GM18507 (cell line): ENCODE measurements at places on chromosomes 3 and 15.
A peak's percentile ranks its signal among the peaks of the same experiment; 100 is the strongest.

DNA sequence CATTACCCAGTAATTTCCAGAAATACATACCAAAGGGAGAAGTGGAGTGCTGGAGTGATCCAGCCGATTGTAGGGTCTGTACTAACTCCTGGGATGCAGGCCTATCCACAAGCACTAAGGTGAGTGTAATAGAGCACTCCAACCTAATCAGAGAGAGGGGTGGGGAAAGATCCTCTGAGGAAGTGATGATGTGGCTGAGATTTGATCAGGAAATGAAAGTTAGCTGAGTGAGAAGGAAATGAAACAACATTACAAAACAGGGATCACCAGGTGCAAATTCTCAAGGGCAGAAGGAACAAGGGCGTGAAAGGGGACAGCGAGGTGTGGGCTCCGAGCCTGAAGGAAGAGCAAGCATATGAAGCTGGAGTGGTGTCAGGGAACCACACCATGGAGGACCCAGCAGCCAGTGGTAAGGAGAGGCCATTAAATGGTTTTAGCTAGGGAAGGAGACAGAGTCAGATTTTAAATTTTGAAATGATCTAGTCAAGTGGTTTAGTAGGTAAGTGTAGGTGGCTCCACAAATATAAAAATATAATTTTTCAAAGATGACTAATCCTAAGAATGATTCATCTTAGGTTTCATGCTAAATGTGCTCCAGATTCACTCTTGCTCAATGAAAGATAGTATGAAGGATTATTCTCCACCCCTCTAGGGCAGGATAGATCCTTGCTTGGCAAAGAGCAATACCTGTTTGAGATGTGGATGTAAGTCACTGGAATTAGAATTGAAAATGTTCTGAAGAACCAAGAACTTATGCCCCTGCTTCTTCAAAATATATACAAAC is 348.7 kb downstream of the TBL1XR1 start:
- DNase-seq = no peak

DNA sequence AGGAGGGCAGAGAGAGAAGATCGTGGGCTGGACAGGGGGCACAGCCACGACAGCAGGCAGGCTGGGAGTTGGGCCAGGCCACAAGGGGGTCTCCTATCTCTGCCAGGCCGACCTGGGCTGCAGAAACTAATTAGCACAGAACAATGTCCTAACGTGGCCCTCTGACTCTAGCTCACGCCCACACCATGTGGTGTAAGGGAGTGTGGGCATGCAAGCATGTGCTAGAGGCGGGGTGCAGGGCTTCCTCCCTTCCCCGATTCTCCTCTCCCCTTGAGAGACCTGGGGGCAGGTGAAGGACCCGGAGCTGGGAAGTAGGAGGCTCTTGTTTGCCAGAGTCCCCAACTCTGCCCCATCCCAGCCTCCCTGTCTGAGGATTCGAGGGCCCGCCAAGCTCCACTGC is 65.5 kb downstream of the LINGO1 start:
- DNase-seq = no peak

GRCh38 chr3:99602183-99602582 is 36.2 kb upstream of the COL8A1 start:
- DNase-seq = no peak

GRCh38 chr15:79172032-79172481 is 81.5 kb upstream of the RASGRF1 start:
- DNase-seq = no peak

DNA sequence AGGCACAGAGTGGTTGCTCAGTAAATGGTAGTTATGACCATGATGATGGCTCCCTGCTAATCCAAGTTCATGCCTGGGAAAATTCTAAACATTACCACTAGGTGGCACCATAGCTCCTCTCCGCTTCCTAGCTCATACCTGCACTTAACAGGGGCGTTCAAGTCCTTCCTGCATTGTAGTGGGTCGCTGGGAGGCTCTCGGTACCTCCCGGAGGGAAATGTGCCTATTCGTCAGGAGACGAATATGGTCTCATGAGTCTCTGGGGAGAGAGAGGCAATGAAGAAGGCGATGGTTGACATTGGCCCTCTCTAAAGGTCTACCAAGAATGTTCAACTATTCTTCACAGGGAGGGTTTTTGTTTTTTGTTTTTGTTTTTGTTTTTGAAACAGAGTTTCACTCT is 10.9 kb downstream of the MESP1 start:
- DNase-seq = peak; percentile 53

DNA sequence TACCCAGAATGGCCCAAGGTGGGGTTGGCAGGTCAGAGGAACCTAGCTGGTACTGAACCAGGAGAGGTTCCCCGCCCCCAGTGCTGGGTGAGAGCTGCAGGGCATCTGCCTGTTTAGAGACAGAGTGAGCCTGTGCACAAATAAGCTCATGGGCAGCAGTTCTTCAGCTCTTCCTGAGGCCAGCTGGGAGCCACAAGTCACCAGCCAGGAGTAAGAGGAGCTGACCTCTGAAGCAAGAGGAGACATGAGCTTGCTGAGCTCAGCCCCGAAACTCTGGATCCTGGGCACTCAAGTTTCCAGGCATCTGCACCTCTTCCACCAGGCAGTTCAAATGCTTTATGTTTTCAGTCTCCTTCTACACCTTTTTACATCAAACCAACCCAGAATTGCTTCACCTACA is 2.1 kb downstream of the RTP2 start:
- DNase-seq = no peak

- no peak for DNase-seq
Measured at GRCh38 chr3:105802118-105802706, 66.6 kb downstream of the CBLB start.

DNA sequence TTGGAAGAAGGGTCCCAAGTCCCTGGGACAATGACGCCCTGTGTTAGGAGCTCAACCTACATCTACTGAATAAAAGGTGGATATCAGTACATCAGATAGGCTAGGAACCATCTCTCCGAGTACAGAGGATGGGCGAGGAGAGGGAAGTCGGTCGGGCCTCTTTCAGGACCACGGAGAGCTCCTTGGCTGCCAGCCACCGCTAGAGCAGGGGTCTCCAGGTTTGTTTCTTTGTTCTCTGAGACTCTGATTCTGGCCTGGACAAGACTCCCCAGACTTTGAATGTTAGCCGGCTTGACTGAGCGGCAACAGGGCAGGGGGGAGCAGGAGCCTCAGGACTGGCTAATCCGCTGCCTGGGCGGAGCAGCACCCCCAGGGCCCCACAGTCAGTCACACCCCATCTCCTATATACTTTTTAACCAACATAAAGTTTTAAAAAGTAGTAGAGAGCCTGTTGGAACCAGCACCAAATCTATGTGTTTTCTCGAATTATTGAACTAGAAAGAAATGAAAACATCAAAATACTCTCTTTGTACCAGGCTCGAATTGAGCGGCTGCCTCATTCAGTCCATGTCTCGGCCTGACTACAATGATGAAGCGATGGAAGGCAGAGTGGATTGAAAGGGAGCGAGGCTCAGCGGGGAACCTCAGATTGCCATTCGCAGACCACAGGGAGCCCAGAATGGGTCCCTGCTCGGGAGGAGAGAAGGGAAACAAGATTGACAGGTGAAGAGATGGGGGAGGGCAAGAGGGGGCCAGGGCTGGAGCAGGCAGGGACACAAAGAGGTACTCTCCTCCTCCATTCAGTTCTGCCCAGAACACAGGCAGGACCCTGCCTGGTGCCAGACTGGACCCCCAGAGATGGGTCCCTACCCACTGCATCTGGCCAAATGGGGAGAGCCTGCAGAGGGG is 131.6 kb downstream of the TPRA1 start:
- DNase-seq = no peak

GRCh38 chr15:98422130-98422478 is 226.2 kb upstream of the IGF1R start:
- no peak for DNase-seq

DNA sequence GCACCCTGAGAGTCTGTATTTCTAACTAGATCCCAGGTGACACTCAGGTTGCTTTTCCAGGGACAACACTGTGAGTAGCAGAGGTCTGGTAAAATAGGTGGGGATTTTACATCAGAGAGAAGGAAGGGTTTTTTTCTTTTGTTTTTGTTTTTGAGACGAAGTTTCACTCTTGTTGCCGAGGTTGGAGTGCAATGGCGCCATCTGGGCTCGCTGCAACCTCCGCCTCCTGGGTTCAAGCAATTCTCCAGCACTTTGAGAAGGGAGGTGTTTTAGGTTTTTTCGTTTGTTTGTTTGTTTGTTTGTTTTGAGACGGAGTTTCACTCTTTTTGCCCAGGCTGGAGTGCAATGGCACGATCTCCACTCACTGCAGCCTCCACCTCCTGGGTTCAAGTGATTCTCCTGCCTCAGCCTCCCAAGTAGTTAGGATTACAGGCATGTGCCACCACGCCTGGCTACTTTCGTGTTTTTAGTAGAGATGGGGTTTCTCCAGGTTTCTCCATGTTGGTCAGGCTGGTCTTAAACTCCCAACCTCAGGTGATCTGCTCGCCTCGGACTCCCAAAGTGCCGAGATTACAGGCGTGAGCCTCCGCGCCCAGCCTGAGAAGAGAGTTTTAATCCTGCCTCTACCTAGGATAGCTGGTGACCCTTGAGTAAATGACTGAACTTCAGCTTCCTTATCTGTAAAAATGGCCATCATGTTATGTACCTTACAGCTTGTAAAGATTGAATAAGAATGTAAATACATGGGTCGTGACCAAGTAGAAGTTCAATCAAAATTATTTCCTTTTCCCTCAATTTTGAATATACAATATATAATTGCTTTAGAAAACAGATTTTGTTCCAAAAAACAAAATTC is 95.9 kb upstream of the FNDC3B start:
- DNase-seq = no peak

DNA sequence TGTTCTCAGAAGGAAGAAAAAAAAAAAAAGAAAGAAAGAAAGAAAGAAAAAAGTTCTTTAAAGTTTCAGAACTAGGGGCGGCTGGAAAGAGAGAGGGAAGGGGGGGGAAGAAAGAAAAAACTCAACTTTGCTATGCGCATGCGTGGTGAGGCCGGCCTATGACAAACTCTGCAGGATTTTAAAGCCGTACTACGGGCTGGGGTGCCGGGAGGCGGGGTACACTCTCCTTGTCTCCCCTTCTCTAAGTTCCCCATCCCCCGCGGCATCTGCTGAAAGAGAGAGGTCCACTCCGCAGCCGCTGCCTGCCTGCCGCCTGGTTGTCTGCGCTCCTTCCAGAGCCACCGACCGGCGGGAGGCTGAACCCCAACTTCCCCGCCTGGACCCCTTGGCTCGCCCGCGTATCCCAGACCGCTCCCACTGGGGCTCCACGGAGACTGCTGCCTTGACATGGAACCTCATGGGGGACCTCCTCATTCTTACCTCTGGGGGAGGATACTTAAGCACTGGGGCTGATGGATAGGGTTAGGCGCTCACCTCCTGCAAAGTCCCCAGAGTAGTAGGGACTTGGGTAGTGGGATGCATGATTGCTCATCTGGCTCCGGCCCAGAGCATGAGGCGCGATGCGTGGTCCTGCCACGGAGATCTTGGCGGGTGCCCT is 1.4 kb upstream of the WNT5A start:
- peak; percentile 28 for DNase-seq

DNA sequence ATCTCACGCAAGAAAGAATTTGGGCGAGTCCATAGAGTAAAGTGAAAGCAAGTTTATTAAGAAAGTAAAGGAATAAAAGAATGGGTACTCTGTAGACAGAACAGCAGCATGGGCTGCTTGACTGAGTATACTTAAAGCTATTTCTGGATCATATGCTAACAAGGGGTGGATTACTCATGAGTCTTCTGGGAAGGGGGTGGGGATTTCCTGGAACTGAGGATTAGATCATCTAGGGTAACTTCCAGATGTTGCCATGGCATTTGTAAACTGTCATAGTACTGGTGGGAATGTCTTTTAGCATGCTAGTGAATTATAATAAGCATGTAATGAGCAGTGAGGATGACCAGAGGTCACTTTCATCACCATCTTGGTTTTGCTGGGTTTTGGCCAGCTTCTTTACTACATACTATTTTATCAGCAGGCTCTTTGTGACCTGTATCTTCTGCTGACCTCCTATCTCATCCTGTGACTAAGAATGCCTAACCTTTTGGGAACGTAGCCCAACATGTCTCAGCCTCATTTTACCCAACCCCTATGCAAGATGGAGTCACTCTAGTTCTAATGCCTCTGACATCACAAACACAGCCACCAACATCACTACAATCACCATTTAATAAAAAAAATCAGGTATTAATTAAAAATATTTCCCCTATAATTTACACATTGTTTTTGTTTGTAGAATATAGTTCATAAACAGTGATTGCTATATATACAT is 890.7 kb upstream of the EPHA6 start:
- DNase-seq = no peak
